Ovary (tissue), 10 donors: ENCODE measurements at places on chromosomes 6 and 20. TPM values are rescaled to one million over a fixed set of nuclear protein-coding genes. Genes with fewer than 3 reads are reported as not detected.

DNA sequence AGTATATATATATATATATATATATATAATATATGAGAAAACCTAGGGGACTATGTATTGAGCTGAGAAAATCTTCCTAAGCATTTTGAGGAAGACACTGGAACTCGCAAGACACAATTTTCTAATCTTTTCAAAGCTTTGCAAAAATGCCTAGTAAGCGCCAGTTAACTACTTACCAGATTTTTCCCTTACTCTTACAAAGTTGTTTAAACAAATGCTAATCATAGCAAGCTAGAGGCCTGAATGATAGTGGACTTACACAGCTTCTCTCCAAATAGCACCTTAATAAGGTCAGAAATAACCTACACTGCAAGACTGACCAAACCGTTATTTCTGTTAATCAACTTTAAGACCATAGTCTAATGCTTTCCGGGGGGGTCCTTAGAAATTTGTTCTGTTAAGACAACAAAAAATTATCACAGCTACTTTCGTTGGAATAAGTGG is 56.1 kb upstream of the HFE start:
- H3K27ac ChIP-seq: no peak overlapping the region
- H3K4me1 ChIP-seq: peaks cover 3% of the 10 kb centered on the region
- H3K27me3 ChIP-seq: no peaks in the 10 kb centered on the region
- peak overlapping the region; percentile 58 for H3K4me3 ChIP-seq
- H3K36me3 ChIP-seq: no peaks in the 10 kb centered on the region

The SPINT4 gene
- not detected for polyA plus RNA-seq

The GPR6 gene
- not detected for polyA plus RNA-seq

GRCh38 chr6:30813631-30814145 is 69.3 kb upstream of the IER3 start:
- no peaks in the 10 kb centered on the region for H3K36me3 ChIP-seq
- H3K4me1 ChIP-seq: peaks cover 7% of the 10 kb centered on the region
- H3K27ac ChIP-seq: no peak overlapping the region

The BCAS1 gene
- 0.15 TPM for polyA plus RNA-seq

DNA sequence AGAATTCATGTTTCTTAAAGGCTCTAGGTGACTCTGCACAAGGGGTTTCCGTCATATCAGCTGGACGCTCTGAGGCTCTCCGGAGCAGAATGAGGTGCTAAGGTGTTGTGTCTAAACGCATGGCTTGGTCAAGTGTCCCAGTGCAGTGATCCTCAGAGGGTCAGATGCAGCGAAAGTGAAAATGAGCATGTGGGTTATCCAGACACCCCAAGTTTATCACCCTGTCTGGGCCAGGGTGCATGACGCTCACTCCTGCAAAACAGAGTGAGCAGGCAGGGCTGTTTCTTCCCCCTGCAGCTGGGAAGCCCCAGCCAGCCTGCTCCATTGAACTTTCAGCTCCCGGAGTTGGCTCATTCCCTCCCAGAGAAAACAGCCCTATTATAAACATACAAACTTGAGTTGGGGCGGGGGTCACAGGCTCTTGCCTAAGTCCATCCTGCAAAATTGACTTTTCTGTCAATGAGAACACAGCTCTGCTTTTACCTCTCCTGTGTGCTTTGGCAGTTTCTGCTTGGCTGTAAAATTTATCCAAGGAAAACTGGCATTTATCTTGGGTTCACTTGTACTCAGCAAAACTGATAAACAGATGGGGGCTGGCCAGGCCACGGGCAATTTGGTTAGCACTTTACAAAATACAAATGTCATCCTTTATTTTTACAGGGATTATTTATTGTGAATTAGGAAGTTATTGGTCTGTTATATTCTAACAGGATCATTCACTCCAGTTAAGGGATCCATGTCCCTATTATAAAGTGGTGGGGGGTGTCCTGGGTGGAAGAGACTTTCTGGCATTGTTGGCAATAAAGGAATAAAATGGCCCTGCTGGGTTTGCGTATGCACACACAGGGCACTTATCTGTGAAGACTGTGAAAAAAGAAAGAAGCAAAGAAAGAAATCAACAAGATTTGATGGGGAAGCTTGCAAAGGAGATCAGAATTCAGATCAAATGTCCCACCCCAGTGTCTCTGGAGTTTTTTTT is 154.9 kb downstream of the FOXA2 start:
- H3K27ac ChIP-seq: no peak overlapping the region
- no peaks in the 10 kb centered on the region for H3K4me1 ChIP-seq
- no peaks in the 10 kb centered on the region for H3K36me3 ChIP-seq
- no peaks in the 10 kb centered on the region for H3K27me3 ChIP-seq
- no peak overlapping the region for H3K4me3 ChIP-seq

- H3K4me1 ChIP-seq: no peaks in the 10 kb centered on the region
- H3K36me3 ChIP-seq: no peaks in the 10 kb centered on the region
- H3K4me3 ChIP-seq: no peak overlapping the region
- H3K27me3 ChIP-seq: no peaks in the 10 kb centered on the region
Observed at GRCh38 chr20:56715309-56715708, 86.2 kb downstream of the TFAP2C start.

The MAP3K5 gene
- polyA plus RNA-seq: 60.6 TPM

The ABRACL gene
- 9.6 TPM for polyA plus RNA-seq

DNA sequence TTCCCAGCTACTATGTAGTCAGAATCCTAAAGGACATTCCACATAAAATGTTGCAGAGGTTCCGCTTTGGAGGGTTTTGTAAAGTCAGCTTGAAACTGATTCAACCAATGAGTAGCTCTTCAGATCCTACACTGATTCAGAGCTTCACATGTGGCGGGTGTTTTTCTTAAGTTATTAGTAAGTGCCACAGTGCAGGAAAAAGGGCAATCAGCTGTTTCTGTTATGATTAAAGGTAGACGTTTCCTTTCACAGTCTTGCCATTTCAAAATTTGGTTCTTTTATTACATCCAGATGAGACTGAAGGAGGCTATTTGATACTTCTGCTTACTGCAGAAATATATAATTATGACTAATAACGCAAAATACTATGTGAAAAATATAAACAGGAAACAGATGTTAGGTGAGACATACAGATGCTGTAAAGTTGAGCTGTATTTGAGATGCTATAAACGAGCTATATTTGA is 443.9 kb downstream of the CDKAL1 start:
- no peaks in the 10 kb centered on the region for H3K4me1 ChIP-seq
- no peak overlapping the region for H3K27ac ChIP-seq
- no peaks in the 10 kb centered on the region for H3K36me3 ChIP-seq
- no peaks in the 10 kb centered on the region for H3K27me3 ChIP-seq
- H3K4me3 ChIP-seq: no peak overlapping the region
